Activated CD4-positive, CD25-positive, alpha-beta regulatory T cell treated with anti-CD3 and anti-CD28 coated beads, Interleukin-2, amount 50 U/mL, for 72 hours (primary cell): ENCODE measurements at places on chromosomes 2 and 18.

GRCh38 chr18:56775701-56776100, 124.5 kb downstream of the WDR7 start:
- no peak for DNase-seq

GRCh38 chr2:675982-676646, 1.1 kb downstream of the TMEM18 start:
- DNase-seq = peak; percentile 43

DNA sequence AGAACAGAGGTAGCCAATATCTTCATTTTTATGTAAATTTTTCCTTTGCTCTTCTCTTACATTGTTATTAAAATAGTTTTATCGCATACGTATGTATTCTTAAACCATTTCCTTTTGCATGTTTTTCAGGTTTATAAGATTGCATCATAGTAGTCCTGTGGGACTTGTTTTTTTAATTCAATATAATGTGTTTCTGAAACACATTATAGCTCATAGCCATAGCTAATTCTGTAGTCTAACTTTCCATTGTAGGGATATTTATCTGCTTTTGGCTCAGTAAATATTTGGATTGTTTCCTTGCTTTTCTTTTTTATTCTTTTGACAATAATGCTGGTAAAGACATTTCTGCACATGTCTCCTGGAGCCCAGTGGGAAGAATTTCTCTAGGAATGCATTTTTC, 484.3 kb downstream of the PTPRM start:
- DNase-seq = no peak

GRCh38 chr2:59458800-59459199, 1094.7 kb downstream of the BCL11A start:
- DNase-seq = no peak

DNA sequence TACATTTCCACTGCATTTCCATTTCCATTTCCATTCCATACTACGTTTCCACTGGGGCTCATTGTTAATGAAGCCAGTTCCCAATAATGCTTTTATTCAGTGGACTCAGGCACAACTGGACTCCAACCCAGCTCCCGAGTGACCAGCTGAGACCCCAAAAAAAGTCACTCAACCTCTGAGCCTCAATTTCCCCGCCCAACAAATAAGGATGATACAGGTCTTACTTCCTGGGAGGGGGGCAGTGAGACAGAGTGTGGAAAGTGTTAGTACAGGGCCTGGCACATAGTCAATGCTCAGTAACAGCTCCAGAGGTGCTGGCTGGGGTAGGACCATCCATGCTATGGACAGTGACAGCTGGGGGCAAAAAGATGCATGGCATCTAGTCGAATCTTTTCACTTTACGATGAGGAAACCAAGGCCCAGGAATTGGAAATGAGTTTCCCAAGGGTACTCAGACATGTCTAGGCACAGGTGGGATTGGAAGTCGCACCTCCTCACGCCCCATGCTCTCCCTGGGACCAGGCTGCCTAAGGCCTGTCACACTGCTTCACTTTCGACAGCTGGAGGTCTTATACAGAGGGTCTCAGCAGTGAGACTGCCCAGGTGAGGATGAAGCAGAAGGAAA, 226.5 kb downstream of the ANAPC1 start:
- no peak for DNase-seq

- DNase-seq = no peak
Measured at GRCh38 chr2:170297496-170297895, 119.5 kb downstream of the MYO3B start.

DNA sequence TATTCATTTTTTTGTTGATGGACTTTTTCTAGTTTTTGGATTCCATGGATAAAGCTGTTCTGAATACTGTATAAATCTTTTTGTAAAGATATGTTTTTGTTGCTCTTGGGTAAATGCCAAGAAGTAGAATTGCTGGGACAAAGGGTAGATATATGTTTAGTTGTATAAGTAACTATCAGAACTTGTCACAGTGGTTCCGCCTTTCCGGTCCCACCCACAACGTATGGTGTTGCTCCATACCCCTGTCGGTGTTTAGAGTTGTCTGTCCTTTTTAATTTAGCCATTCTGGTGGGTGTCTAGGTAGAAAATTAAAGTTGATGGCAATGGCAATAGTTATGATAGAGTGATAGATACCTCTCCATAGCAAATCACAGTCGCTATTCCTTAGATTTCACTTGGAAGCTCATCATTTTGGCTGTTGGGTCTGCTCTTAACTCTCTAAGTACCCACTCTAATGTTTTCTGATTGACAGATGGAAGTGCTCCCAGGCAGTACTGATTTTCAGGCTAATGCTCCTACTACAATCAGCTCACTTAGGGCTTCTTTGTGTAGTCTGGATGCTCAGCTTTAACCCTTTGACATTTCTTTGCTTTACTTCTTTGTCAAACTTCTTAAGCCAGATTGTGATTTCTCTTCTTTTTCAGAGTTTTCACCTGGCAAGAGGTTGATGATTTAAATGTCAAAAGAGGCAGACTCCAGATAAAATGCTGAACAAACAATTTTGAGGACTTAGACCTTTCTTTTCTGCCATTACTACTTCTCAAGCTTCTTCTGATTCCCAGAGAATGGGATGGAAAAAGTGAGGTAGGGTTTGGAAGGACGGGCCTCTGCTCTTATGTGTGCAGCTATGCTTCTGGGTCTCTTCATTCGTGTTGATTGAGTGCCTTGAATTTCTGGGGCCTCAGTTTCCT, 156.4 kb downstream of the AQP4 start:
- DNase-seq = no peak

DNA sequence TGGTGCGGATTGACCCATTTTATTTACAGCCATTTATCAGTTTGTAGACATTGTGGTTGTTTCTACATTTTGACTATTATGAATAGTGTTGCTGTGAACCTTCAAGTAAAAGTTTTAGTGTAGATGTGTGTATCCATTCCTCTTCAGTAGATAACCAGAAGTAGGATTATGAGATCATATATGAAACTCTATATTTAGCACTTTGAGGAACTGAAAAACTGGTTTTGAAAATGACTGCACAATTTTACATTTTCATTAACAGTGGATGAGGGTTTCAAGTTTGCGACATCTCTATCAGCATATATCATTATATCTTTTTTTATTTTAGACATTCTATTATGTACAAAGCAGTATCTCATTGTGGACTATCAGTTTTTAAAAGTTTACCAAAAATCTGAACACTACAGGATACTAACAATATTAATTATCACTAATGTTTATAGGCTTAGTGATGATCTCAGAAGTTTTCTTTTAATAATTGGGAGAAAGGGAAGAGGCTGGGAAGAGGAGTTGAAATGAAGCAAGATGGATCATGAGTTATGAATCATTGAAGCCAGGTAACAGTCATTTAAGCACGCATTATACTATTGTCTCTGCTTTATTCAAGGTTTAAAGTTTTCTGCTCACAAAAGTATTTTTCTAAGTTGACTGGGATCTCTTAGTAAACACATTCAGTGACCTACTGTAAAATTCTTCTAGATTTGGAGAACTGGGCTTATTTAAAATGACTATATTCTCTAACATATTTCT, 329.0 kb upstream of the LRATD1 start:
- DNase-seq = no peak

- DNase-seq = no peak
Measured at GRCh38 chr2:24400207-24400907, 40.0 kb upstream of the ITSN2 start.

- no peak for DNase-seq
Measured at GRCh38 chr18:76985951-76986236, 146.7 kb downstream of the MBP start.

GRCh38 chr2:120851116-120851773, 115.6 kb downstream of the GLI2 start:
- no peak for DNase-seq

- DNase-seq = no peak
Measured at GRCh38 chr2:15539999-15540398, 21.1 kb downstream of the NBAS start.

DNA sequence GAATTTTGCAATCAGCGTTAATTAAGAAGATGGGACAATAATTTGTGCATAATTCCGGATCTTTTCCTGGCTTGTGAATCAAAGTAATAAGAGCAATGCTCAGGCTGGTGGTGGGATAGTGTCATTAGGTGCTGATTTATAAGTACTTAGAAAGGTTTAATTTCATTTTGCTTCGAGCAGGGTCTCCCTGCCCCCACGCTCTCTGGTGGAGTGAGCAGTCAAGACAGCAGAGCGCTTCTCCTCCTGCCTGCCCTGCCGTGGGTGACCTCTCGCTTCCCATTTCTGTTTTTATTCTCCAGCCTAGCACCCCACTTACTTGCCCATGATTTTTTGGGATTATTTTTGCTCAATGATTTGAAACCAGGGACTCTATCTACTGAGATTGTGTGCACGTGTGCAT, 7.1 kb downstream of the ASB18 start:
- no peak for DNase-seq

- DNase-seq = no peak
Measured at GRCh38 chr2:68225119-68225632, 27.2 kb downstream of the PPP3R1 start.

GRCh38 chr2:164438490-164439205, 182.6 kb downstream of the GRB14 start:
- no peak for DNase-seq

DNA sequence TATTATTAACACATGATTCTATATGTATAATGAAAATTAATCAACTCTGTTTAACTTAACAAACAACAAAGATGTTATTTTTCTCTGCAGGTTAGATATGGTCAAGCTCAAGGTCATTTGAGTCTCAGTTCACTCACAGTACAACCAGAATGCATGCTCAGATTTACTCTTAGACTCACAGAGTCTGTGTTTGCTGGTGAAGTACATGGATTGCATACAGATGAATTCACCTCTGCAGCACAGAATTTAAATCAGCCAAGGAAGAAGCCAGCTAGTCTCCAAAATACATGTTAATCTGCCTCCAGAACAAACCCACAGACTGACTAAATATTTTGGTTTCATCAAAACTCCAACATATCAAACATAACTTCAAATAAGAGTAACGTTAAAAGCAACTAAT, 424.5 kb downstream of the RAD51AP2 start:
- no peak for DNase-seq

DNA sequence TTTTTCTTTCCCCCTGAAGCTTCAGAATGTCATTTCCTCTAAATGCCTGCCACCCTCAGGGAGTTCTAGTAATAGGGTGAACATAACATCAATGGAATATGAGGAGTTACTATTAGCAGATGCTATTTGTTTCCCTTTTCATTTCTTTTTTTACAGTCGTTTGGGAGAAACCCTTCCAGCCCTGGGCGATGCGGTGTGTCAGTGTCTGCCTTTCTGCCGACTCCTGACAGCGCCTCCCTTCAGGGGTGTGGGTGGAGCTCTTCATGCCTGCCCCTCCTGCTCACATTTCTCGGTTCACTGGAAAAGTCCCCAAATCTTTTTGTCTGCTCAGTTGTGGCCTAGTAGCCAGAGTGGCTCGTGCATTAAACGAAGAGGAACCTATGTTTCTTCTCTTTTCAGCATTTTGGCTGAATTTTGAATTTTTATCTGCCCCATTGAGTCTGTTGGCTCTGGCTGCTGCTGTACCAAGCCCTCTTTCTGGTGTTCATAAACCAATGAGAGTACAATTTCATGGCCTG, 72.3 kb downstream of the FMNL2 start:
- DNase-seq = no peak

GRCh38 chr2:73823916-73824523, 4.7 kb upstream of the STAMBP start:
- DNase-seq = no peak

- no peak for DNase-seq
Measured at GRCh38 chr2:15968280-15969178, 28.2 kb downstream of the MYCN start.

DNA sequence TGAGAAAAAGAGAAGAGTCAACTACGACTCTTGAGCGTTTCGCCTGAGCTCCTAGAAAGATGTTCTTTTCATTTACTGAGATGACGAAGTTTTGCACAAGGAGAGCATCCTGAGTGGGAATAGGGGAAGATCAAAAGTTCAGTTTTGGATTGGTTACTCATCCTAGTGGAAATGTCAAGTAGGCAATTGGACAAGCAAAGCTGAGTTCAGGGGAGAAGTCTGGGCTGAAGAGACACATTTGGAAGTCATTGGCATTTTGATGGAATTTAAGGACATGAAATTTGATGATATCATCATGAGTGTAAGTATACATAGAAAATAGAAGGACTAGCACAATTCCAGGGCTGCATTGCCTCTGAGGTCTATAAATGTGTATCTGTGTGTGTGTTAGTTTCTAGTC, 416.6 kb downstream of the RAD51AP2 start:
- DNase-seq = no peak

DNA sequence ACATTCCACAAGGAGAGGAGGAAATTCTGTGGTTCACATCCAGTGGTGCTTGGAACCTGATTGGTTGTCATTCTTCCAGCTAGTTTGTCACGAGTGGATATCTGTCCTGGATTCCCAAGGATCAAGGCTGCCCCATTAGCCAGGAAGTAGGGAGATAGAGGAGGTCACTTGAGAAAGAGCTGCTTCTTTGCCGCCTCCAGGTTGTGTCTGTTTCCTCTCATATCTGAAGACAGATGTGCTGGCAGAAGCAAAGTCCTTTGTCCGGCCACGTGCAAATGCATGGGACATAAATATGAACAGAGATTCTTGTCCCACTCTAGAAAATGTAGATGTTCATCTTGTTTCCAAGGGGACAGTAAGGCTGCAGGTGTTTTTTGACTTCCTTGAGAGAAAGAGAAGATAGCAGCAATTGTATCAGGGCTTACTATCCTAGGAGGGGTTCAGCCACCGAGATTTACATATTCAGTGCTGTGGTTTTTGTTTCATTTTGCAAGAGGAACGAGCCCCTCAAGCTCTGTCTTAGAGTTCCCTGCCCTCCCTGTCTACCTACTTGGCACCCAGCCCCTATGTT, 174.4 kb downstream of the RPIA start:
- DNase-seq = no peak

DNA sequence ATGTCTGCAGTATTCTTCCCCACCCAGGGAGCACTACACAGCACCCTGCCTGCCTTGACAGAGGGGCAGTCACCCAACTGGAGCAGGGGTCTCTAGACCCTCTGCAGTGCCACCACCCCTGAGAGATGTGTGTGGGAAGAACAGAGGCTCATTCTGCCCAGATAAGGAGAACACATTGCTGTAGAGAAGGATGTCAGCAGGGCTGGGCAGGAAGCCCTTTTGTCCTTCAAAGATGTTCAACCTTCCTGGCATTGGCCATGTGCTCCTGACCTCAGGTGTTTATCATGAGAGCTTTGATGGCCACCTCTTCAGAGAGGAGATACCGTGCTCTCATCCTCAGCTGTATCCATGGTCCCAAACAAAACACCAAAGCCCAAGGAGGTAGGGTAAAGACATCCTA, 4.6 kb upstream of the TEX51 start:
- DNase-seq = no peak

GRCh38 chr18:34085140-34085739, 139.5 kb downstream of the NOL4 start:
- DNase-seq = no peak
